Motor neuron (in vitro differentiated cells): ENCODE measurements at places on chromosomes 3 and 15. TPM values are rescaled to one million over a fixed set of nuclear protein-coding genes. Genes with fewer than 3 reads are reported as not detected.

AVEN gene
- total RNA-seq: 22.3 and 23.8 TPM in 2 replicates

MCTP2 gene
- total RNA-seq: 0.11 and 0.50 TPM in 2 replicates

DNA sequence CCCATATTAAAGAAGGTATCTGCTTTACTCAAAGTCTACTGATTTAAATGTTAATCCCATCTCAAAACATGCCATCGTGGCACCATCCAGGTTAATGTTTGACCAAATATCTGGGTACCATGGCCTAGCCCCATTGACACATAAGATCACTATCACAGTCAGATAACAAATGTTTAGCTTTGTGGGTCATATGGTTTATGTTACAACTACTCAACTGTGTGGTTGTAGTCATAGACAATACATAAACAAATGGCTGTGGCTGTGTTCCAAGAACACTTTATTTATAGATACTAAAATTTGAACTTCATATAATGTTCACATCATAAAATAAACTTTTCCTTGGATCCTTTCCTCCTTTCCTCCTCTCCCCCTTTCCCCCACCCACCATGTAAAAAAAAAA, 9.8 kb upstream of the SNRPN start:
- ATAC-seq: no peak

DNAH12 gene
- total RNA-seq: 0.31 and 1.1 TPM in 2 replicates

GRCh38 chr3:21914451-21914850, 163.4 kb upstream of the ZNF385D start:
- ATAC-seq: no peak

DNA sequence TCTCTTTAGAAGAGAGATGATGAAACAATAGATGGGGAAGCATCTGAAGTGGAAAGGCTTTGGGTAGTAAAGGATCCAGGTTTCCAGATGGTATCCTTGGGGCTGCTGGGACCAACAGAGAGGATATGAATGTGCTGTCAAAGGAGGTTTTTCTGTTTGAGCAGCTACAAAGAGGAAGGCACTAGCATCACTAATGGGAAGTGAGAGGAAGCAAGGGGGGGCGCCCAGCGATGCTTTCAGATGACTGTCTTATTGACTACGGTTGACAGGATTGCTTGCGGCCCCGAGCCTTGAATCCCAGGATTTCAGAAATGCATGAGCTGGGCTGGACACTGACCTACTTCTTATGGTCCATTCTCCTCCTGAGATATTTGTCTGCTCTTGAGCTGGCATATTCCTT, 103.8 kb upstream of the GALNT15 start:
- ATAC-seq: no peak

BAHD1 gene
- total RNA-seq: 22.5 and 24.9 TPM in 2 replicates

SLC22A13 gene
- 0.13 and 0.14 TPM in 2 replicates for total RNA-seq

PLSCR4 gene
- 0.37 and 0.47 TPM in 2 replicates for total RNA-seq

ALDH1L1 gene
- 0.31 and 0.32 TPM in 2 replicates for total RNA-seq

GRCh38 chr3:192155194-192155593, 572.1 kb downstream of the FGF12 start:
- ATAC-seq: no peak

- ATAC-seq: no peak
Measured at GRCh38 chr3:72442759-72443158, 405.5 kb downstream of the SHQ1 start.

GRCh38 chr3:48985831-48986376, 4.1 kb upstream of the P4HTM start:
- no peak for ATAC-seq

DNA sequence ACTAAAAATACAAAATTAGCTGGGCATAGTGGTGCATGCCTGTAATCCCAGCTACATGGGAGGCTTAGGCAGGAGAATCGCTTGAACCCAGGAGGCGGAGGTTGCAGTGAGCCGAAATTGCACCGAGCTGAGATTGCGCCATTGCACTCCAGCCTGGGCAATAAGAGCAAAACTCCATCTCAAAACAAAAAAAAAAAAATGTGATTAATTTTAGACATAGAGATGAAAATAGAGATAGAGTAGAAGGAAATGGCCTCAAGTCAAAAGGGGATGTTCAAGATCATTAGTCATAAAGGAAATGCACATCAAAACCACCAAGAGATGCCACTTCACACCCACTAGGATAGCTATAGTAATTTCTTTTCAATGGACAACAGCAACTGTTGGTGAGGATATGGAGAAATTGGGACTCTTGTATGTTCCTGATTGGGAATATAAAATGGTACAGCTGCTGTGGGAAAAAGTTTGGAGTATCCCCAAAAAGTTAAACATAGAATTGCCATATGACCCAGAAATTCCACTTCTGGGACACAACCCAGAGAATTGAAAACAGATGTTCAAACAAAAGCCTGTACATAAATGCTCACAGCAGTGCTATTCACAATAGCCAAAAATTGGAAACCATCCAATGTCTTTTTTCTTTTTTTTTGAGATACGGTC, 55.4 kb downstream of the ABHD2 start:
- no peak for ATAC-seq

DNA sequence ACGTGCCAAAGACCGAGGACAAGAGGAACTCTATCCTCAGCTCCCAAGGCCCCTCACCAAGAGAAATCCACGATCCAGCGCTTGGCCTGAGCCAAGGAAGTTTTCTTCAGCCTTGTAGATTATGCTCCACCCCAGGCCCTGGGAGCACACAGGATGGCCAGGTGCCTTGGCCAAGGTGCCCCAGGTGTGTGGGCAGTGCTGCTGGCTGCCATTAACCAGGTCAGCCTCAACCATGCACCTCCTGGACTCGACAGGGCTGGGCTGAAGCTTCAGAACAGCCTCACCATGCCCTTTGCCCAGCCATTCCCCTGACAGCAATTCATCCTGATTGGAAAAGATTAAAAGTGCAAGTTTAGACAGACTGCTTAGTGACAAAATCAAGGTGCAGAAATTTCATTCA, 10.9 kb upstream of the MESP1 start:
- no peak for ATAC-seq

DNA sequence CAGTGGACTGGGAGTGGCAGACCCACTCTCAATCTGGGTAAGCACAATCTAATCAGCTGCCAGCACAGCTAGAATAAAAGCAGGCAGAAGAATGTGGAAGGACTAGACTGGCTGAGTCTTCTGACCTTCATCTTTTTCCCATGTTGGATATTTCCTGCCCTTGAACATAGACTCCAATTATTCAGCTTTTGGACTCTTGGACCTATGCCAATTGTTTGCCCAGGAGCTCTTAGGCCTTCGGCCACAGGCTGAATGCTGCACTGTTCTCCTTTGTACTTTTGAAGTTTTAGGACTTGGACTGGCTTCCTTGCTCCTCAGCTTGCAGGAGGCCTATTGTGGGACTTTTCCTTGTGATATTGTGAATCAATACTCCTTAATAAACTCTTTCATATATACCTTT, 477.7 kb upstream of the ZNF385D start:
- ATAC-seq: no peak

- ATAC-seq: no peak
Measured at GRCh38 chr15:34055868-34056595, 17.0 kb upstream of the AVEN start.
